ENCODE measurements at places on chromosomes 5 and 9.

DNA sequence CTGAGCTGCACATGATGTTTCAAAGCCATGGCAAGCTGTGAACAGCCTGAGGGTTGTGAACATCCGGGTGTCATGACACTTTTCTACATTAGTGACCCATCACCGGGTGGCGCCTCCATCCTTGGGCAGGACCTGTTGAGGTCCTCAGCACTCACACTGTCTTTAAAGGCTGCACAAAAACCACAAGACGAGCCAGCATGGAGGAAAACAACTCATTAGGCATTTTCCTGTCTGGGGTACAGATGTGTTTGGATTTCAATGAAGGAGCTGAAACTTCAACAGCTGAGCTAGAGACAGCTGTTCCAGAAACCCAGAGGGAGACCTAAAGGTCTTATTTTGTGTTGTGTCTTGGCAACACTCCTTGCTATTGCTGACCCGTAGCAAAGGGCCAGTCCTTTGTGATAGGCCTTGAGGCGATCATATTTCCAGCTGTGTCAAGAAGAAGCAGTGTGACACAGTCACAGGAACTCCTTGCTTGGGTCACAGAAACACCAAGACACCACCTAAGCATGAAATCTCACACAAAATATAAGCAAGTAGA is 151.8 kb upstream of the VLDLR start:
- DNase-seq = no peak

- no peak for DNase-seq
Observed at GRCh38 chr9:98886691-98887229, 56.9 kb upstream of the COL15A1 start.

- no peak for DNase-seq
Observed at GRCh38 chr5:74145951-74146350, 494.6 kb downstream of the ENC1 start.

GRCh38 chr9:115596021-115596745 is 478.2 kb upstream of the TNC start:
- no peak for DNase-seq

- DNase-seq = peak; percentile 96
Observed at GRCh38 chr9:137302118-137302448, at the start of gene NRARP. Gene NRARP (minus strand): TSS chr9:137302271. CDS start chr9:137301928, 343 bp downstream.

DNA sequence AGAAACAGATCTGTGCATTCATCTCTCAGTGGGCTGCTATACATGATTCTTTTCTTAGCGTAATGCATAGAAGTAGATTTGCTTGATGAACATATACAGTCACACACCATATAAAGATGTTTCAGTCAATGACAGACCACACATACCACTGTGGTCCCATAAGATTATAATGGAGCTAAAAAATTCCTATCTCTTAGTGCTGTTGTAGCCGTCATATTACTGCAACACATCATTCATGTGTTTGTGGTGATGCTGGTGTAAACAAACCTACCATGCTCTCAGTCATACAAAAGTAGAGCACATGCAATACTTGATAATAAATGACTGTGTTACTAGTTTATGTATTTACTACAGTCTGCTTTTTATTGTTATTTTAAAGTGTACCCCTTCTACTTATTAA is 214.3 kb downstream of the ARHGAP26 start:
- DNase-seq = no peak

GRCh38 chr9:125428902-125429467 is 167.4 kb downstream of the GAPVD1 start:
- DNase-seq = no peak

DNA sequence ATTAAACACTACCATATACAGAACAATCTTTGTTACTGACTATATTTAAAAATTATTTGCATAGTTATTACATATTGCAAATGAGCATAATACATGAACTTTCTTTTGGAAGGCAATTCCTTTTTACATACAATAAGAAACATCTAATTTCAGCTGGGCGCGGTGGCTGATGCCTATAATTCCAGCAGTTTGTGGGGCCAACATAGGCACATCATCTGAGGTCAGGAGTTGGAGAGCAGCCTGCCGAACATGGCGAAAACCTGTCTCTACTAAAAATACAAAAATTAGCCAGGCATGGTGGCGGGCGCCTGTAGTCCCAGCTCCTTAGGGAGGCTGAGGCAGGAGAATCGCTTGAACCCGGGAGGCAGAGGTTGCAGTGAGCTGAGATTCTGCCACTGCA is 36.4 kb upstream of the SIMC1 start:
- no peak for DNase-seq
